ENCODE measurements at places on chromosomes 3 and 15.

- DNase-seq: no peak
These were observed 131.6 kb upstream of the NECTIN3 start for GRCh38 chr3:110940055-110940454.

- no peak for DNase-seq
These were observed 172.2 kb downstream of the PPM1L start for GRCh38 chr3:160928183-160928726.

GRCh38 chr3:102224171-102224570 lies 210.6 kb upstream of the ZPLD1 start:
- no peak for DNase-seq

GRCh38 chr3:43215663-43216275 lies 70.6 kb upstream of the SNRK start:
- DNase-seq: no peak

DNA sequence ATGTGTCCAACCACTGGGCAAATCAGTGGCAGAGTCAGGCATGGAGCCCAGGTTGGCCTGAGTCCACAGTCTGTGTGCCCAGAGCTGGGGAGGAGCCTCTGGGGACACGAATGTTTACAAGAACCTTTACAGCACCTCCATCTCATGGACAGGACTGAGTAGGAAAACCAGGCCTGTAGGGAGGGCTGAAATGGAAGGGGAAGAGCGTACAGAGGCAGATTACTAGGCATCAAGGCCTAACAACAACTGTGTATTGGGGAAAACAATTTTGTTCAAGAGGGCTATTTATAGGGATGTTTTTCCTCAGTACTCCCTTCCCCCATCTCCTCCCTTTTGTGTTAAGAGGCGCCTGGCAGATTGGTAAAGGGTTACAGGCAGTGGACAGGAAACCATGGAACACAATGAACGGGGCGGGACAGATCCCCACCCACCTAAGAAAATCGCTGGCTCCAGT lies 15.1 kb upstream of the ARHGAP31 start:
- DNase-seq: no peak

DNA sequence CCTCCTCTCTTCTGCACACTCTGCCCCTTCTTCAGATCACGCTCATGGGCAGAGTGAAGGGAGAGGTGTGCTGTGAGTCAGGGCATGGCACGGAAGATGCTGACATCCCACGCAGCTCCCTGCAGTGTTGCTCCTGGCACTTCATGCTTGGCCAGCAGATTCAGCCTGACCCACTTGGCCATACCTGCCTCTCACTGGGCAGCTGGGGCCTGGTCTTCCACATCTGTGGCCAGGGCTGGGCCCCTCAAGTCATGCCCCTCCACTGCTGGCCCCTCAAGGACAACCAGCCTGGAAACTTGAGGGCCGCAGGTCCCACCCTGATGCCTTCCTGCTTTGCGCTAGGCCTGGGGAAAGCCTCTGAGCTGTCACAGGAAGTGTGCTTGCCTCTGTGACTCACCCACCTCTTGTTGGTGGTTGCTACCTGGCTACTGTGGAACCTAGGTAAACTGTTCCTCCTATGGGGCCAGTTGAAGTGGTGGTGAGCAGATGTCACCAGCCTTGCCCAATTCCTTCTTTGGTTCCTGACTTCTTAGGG lies 48.7 kb downstream of the BSN start:
- DNase-seq: no peak

GRCh38 chr3:194856296-194856695 lies 170.6 kb downstream of the FAM43A start:
- no peak for DNase-seq

DNA sequence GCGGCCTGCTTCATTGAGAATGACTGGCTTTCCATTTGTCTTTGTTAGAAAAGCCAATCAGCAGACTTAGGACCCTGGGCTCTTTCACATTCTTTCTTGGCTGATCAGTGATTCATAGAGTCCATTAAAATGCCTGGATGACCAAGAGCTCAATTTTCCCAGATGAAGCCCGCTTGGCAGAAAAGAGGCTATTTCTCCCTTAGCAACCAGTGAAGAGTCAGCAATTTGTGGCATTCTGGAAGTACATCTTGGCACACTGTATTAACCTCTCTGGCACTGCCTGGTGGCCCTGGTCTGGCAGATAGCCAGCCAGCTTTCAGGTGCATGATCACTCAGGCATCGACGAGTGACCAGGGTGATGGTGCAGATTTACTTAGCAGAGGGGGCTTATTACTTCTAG lies 145.7 kb upstream of the PLAAT1 start:
- no peak for DNase-seq

DNA sequence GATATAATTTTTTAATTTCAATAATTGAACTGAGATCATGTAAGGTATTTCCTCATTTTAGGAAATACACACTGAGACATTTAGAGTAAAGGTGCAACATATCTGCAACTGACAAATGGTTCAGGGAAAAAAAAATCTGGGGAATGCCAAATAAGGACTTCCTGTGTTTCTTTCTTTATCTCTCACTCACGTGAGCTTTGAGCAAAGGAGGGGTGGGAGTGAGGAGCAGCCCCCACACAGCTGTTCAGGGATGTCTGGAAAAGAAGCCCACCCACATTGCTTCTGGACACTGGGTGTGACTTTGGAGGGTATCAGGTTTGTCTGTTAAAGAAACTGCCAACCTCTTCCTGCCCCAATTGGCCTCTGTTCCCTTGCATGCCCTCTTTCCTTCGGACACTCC lies 5.6 kb upstream of the TP63 start:
- no peak for DNase-seq

- DNase-seq: no peak
These were observed 5.8 kb upstream of the RAD51 start for GRCh38 chr15:40688932-40689799.

- no peak for DNase-seq
These were observed 1051.8 kb upstream of the CFAP20DC start for GRCh38 chr3:60101621-60102020.

DNA sequence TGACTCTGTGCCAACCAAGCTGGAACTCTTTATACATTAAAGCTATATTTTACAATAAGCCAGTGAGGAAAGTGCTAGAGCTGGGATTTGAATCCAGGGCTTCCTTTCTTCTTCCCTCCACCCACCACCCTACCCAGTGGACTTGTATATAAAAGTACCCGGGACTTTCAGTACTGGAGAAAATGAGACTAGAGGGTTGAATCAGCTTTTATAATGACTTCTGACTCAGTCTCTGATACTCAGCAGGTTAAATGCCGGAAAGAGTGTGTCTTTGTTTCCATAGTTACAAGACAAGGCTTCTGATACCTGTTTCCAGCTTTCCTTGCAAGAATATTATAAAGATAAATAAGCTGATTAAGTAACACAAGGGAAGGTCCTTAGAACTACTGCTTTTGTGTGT lies 80.9 kb downstream of the FRMD4B start:
- DNase-seq: no peak

DNA sequence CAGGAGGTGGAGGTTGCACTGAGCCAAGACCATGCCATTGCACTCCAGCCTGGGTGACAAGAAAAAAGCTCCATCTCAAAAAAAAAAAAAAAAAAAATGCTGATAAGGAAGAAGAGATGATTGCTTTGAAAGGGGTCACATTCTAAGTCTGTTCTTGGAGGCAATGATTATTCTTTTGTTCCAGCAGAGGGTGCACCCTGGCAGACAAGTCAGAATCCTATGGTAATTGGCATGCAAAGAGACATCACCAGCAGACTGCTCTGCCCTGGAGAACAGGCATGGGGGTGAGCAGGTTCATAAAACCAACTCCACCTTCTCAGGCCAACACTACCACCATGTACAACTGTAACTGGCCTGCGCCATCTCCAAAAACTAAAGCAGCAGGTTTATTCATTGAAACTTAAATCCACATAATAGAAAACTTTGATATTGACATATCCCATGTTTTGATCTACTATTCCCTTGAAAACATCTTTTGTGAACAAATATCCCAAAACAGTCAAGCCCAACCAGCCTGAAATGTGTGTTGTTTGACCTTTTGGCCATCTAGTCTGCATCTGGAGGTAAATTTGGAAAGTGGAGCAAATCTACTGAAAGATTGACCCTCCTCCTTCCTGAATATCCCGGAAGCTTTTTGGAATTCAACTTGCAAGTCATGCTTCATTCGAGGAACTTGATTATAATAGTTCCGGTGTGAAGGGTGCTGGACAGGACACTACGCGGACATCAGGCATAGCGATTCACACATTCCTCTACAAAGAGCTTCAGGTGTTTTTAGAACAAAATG lies 100.3 kb downstream of the MECOM start:
- DNase-seq: no peak

DNA sequence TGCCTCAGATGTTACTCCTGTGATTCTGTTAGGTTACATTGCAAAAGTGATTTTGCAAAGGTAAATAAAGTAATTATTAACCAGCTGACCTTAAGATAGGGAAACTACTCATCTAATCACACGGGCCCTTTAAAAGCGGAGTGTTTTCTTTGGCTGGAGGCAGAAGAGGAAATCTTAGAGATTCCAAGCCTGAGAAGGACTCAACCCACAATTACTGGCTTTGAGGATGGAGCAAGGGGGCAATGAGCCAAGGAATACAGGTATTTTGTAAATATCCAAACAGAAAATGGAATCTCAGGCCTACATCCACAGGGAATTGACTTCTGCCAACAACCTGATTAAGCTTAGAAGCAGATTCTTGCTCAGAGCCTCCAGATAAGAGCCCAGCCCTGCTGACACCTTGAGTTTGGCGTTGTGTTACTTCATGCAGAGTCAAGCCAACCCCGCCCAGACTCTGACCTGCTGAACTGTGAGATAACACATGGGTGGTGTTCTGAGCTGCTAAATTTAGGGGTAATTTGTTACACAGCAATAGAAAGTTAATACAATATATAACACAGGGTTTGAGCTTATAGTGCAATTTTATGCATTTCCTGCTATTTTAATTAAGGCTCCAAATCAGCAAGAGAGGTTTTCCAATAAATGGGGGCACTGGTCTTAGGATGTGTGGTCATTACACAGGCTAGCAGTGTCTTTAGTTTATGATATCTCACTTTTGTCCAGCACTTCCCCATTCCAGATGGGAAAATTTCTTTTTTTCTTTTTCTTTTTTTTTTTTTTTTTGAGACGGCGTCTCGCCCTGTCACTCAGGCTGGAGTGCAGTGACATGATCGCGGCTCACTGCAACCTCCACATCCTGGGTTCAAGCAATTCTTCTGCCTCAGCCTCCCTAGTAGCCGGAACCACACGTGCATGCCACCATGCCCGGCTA lies 19.5 kb downstream of the NFKBIZ start:
- DNase-seq: no peak

- DNase-seq: no peak
These were observed 233.2 kb downstream of the FGF12 start for GRCh38 chr3:192494174-192494573.

Data from KG1 (cell line).